Colonic mucosa (tissue), 4 donors: ENCODE measurements at places on chromosomes 2 and 18. TPM values are rescaled to one million over a fixed set of nuclear protein-coding genes. Genes with fewer than 3 reads are reported as not detected.

Gene REG3G
- not detected for total RNA-seq

Gene RTP5
- not detected for total RNA-seq

Gene TIA1
- total RNA-seq: 89.2 TPM

Gene CROCC2
- not detected for total RNA-seq

Gene LHCGR
- not detected for total RNA-seq

DNA sequence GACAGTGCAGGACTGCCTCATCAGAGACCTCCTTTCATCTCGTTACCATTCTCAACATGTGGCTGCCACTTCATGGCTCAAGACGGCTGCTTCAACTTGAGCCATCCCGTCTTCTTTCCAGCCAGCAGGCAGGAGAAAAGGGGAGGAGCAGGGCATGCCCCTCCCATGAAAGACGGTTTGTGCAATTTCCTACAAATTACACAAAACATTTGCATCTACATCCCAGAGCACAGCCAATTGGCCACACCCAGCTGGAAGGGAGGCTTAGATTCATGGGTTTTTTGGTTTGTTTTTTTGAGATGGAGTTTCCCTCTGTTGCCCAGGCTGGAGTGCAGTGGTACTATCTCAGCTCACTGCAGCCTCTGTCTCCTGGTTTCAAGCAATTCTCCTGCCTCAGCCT is 11.8 kb downstream of the UCN start:
- no peaks in the 10 kb centered on the region for H3K36me3 ChIP-seq
- H3K4me3 ChIP-seq: no peak overlapping the region
- no peaks in the 10 kb centered on the region for H3K4me1 ChIP-seq
- DNase-seq: no peak
- H3K27ac ChIP-seq: no peak overlapping the region
- H3K27me3 ChIP-seq: no peaks in the 10 kb centered on the region

GRCh38 chr2:59012234-59012633 is 771.1 kb upstream of the FANCL start:
- H3K4me1 ChIP-seq: no peaks in the 10 kb centered on the region
- H3K27ac ChIP-seq: no peak overlapping the region
- no peaks in the 10 kb centered on the region for H3K36me3 ChIP-seq
- DNase-seq: no peak

- DNase-seq: no peak
- no peaks in the 10 kb centered on the region for H3K27me3 ChIP-seq
- H3K4me1 ChIP-seq: peaks cover 3% of the 10 kb centered on the region
- peaks cover 1% of the 10 kb centered on the region for H3K36me3 ChIP-seq
- peak overlapping the region; percentile 95 for H3K27ac ChIP-seq
These were observed 666 bp upstream of the STAT1 start for GRCh38 chr2:191014653-191015020.

- no peaks in the 10 kb centered on the region for H3K4me1 ChIP-seq
- H3K36me3 ChIP-seq: no peaks in the 10 kb centered on the region
- DNase-seq: peak; percentile 7
- H3K27me3 ChIP-seq: no peaks in the 10 kb centered on the region
- H3K27ac ChIP-seq: no peak overlapping the region
These were observed 334.3 kb downstream of the DYSF start for GRCh38 chr2:71787476-71788185.

DNA sequence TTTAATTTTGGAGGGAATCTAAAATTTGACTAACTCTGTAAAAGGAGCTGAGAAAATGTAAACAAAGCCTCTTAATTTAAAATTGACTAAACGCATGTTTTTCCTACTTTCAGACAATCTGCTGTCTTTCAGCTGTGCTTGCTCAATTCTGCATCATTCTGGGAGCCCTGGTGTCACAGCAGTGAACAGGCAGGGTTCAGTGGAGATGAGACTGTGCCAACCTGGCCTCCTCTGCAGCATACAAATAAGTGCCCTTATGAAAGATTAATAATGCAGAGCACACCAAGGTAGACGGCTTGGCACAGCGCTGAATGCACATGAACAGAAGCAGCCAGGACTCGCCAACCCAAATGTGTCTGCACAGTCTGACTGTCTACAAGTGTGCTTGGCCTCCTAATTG is 222.0 kb upstream of the CHAC2 start:
- no peaks in the 10 kb centered on the region for H3K36me3 ChIP-seq
- no peaks in the 10 kb centered on the region for H3K4me1 ChIP-seq
- no peak for DNase-seq

DNA sequence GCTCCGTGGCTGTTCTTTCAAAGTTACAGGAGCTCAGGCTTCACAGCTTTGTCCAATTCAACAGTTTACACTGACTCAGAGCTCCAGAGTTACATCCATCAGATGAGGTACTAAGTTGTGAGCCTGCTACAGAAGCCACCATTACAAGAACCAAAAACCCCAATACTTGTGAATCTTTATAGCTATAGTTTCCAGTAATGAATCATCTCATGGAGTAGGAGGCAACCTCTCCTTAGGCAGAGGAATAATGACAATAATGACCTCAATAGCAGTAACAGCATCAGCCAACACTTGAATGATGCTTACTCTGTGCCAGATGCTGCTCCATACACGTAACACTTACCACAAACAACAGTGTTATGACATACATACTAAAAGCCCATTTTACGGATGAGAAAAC is 3.6 kb downstream of the ZC3H8 start:
- no peak overlapping the region for H3K4me3 ChIP-seq
- DNase-seq: no peak
- no peaks in the 10 kb centered on the region for H3K4me1 ChIP-seq

DNA sequence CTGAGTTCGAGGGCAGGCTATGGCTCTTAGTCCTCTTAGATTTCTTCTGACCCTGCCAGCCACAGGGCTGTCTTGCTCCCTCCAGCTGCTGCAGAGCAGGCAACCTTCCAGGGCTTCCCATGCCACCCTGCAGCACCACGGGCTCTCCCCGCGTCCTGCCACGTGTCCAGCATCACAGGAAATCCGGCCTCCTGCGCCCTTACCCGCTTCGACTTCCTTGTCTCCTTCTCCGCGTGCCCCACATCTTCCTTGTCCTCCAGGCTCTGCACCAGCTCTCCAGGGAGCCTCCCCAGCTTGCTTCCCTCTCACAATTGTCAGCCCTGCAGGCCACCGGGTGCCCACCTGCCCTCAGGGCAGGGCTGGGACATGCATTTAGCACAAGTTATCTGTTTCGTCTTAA is 253.5 kb downstream of the DCDC2C start:
- H3K36me3 ChIP-seq: no peaks in the 10 kb centered on the region
- no peaks in the 10 kb centered on the region for H3K27me3 ChIP-seq
- H3K4me3 ChIP-seq: no peak overlapping the region

GRCh38 chr2:217735034-217735433 is 267.8 kb downstream of the TNS1 start:
- H3K4me1 ChIP-seq: no peaks in the 10 kb centered on the region
- DNase-seq: no peak
- H3K27ac ChIP-seq: no peak overlapping the region
- H3K36me3 ChIP-seq: no peaks in the 10 kb centered on the region
- H3K27me3 ChIP-seq: no peaks in the 10 kb centered on the region
- H3K4me3 ChIP-seq: no peak overlapping the region
